ENCODE measurements at places on chromosomes 6 and 20.
A peak's percentile ranks its signal among the peaks of the same experiment; 100 is the strongest.

DNA sequence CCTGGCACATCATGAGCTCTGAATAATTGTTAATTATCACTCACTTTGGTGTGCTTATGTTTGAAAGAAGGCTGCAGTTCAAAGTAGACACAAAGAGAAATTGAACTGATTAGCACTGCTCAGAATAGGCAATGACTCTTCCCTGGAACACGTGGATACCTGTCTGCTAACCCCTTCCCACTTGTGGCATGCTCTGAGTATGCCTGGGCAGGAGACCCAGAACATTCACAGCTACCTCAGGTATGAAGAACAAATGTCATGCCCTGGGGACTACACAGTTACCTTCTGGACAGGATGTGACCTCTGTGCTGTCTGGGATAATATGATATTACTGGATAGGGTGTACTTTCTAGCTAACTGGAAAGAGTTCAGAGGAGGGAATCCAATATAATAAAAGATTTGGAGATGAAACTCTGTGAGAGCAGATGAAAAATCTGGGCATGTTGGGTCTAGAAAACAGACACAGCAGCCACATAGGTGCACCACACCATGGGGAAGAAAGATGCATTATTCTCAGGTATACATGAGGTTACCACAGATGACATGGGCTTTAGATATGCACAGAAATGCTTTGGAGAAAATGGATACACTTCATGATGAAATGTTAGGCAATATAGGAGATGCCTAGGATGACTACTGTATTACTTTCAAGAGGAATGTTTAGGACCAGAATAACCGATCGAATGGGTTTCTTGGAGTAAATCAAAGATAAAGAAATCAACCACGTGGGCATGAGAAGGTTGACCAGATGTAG lies 324.2 kb upstream of the PREP start:
- no peak for DNase-seq

DNA sequence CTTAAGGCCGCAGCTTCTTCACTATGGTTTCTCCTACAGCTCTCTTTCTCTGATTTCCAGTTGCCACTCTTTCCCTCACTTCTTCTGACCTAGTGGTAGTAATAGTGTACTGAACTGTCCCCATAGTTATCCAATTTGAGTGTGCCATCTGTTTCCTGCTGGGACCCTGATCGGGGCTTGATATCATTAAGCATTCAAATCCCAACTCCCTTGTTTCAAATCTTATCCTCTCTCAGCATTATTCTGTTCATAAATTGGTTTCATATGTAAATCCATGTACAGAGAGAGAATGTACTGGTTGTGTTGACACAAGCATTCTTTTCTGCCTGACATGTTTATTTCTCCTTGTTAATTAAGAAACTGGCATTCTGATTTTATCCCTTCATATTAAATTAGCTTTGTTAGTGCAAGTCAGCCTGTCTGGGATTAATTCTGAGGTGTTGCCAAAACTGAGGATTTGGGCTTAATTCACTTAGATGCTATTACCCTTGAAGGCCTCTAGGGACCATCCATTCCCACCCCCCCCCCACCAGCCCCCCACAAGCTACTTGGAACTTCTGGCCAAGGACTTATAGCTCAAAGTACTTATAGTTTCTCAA lies 84.6 kb upstream of the PROKR2 start:
- no peak for DNase-seq

DNA sequence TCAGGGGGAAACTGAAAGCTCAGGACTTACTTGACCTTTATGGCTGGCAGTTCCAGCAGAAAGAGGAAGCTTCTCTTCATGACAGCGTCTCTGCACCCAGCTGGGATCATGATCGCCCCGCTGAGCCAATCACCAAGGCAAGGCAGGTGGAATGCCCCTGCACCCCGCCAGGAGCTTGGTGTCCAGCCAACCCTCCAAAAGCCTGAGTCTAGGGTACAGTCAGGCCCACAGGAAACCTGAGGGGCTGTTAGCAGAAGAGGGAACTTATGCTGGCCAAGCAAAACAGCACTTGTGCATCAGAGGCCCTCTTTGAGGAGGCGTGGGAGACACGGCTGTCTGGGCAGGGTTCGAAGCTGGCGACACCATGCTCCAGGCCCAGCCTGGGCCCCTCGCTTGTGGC lies 188.3 kb upstream of the GMDS start:
- no peak for DNase-seq

- DNase-seq, result no peak
Observed at GRCh38 chr6:109695468-109695867, 4.4 kb downstream of the FIG4 start.

GRCh38 chr6:62037445-62037844 lies 248.6 kb downstream of the KHDRBS2 start:
- no peak for DNase-seq

GRCh38 chr6:31901415-31901952 lies 402 bp downstream of the ZBTB12 start:
- DNase-seq, result peak; percentile 49

DNA sequence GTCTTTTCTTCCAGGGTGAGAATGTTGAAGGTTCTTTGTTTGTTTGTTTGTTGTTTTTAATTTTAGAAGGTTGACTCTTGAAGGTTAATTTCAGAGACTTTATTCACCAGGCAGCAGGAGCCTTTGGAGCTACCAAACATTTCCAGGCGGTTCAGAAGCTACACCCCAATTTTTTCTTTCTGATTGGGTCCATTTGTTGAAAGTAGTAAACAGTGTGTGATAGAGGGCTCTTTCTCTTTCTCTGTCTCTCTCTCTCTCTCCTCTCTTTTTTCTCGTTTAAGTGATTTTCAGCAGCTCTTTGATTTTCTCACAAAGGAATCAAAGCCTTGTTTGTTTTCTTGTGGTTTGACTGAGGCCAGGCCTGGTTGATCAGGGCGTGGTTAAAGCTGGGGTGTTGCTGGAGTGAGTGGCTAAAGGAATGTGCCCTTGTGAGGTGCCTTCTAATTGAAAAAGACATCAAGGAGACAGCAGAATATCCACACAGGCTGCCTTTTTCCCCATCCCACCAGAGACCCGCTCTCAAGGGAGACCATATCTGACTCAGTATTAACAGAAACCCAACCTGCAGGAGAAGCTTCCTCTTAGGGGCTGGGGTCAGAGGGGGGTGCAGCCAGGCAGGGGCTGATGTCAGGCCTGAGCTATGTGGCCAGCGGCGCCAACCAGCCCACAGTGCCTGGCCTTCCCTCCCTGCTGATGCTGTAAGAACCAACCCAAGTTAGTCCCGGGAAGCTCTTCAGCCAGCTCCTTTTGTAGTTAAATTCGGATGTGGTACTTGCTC lies 40.4 kb upstream of the NAA20 start:
- DNase-seq, result no peak

DNA sequence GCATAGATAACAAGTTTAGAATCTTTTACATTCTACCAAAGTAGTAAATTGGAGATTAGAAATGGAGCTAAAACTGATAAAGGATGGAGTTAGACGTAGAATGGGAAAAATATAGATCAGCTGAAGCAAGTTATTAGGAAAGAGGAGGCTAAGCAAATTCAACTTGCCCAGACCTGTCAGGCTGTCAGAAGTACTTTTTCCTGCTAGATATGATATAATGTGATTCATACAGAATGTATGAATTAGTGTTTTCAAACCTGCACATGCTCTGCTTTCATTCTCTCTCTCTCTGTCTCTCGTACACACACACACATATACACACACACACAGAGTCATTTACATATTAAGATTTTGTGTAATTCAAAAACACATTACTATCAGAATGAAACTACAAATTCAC lies 133.2 kb upstream of the HDGFL1 start:
- DNase-seq, result no peak

- DNase-seq, result no peak
Observed at GRCh38 chr6:110950440-110950839, 8.1 kb upstream of the GTF3C6 start.

DNA sequence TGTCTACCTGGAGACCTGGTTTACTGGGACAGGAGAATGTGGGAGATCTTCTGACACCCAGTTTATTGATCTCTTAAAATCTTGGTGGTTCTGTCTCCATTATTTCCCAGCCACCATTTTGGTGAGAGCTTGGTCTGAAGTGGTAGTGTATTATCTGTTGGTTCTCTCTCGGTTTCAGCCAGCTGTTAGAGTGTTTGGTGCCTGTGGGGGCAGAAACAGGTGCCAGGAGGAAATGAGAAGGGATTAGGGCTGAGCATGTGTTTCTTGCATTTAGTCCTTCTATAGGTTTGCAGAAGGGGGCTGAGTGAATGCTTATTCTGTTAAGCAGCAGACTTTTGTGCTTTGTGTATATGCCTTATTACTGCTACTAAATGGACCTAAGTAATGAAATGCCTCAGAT lies 9.6 kb downstream of the JARID2 start:
- no peak for DNase-seq

DNA sequence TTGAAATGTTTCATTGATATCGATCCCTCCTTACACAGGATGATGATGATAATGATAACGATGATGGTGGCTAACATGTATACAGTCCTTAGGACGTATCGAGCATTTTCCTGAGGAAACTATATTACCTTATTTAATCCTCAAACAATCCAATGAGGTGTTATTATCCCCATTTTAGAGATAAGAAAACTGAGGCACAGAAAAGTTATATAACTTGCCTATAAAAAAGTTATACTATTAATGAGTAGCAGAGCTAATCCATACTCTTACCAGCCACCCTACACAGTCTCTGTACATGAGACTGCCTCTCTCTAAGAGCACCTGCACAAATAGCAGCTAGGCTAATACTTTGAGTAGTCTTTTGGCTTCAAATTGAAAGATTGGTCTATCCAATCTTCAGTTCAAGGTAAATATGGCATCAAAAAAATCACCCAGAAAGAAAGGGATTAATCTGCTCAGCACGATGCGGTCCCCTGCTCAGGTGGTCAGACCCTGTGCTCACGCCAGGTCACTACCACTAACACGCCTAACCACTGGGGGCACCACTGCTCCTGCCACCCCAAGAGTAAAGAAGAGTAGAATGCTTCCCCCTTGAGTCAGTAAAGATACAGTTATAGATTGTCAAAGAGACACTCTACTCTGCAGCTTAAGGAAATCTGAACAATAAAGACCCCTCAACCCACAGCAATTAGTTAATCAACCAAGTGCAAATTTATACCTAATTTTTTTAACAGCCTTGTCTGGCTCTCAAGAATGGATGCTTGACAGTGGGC lies 15.0 kb downstream of the GABBR1 start:
- no peak for DNase-seq

DNA sequence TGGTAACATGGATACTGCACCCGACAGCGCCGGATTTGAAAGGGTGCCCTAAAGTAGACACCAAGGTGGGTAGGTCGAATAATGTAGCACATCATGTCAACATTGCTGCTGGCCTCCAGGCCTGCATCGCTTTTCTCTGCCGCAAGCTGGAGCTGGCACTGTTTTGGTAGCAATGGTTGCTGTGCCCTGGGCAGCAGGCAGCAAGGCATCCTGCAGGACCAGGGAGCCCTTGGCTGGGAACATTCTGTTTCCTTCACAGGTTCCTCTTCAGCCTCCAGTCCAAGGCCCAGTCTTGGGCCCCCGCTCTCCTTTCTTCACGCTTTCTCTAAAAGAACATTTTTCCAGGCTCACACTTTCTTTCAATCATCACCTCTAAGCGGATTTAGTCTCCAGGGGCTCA lies 365.8 kb upstream of the JARID2 start:
- no peak for DNase-seq

DNA sequence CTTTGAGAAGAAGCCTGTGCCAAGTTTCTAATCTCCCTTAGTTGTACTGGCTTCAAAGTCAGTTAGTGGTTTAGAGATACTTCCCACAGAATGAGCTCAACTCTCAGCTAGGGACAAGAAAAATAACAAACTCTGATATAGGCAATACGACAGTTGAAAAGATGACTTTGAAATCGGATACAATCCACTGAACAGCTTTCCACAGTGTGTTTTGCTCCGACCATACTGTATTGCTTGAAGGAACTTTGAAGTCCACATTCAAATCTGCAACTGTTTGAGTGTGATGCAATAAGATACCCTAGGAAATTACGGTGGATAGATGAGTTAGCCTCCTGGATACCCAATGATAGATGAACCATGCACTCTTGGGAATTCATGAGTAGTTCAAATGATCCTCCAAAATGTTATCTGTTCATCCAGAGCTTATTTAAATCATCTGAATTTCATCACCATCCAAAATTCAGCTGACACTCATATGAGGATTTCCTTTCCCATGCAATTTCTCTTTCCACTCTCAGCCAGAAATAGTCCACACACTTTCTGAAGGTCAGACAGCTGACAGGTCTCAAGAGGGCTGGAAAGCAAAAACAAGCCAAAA lies 443.8 kb downstream of the HAO1 start:
- no peak for DNase-seq

- DNase-seq, result no peak
Observed at GRCh38 chr6:131048459-131048858, 14.6 kb downstream of the EPB41L2 start.

DNA sequence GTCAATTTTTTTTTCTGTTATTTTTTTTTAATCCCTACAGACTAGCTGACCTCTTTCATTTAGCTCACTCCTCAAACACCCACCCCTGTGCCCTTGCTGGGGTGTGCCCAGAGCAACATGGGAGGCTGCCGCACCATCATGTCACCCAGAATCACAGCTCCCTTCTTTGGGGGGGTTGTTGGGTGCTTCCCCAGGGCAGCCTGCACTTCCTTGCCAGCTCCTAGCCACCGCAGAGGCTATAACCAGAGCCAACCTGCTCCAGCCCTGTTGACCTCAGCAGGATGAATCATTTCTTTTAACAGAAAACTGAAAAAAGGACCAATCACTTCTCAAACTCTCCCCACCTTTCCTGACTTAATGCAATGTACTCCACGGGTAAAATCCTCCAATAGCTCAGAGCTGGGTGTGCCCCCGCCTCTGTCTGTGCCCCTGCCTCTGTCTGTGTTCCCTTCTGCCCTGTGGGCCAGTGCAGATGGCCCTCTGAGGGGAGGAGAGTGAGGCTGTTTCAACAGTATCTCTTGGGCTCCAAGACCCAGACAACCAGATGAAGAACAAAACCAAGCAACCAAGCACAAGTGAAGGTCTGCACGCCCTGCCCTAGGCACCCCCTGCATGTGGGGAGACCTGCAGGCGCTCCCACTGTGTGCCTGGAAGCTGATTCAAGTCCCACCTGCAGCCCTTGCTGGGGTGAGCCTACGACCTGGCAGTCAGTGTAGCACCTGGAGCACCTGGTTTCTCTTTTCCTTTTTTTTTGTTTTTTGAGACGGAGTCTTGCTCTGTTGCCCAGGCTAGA lies 67.7 kb downstream of the PYGB start:
- DNase-seq, result no peak

DNA sequence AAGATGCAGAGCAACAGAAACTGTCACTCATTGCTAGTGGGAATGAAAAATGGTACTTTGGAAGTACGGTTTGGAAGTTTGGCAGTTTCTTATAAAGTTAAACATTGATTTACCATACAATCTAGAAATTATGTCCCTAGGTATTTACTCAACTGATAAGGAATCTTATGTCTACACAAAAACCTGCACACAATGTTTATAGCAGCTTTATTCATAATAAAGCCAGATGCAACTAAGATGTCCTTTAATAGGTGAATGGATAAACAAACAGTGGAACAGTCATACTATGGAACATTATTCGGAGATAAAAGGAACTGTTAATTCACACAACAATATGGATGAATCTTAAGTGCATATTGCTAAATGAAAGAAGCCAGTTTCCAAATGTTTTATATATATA lies 96.2 kb upstream of the SIRPA start:
- DNase-seq, result no peak

- DNase-seq, result no peak
Observed at GRCh38 chr6:74100719-74101287, 404.8 kb downstream of the CD109 start.

Data from stimulated activated CD8-positive, alpha-beta memory T cell treated with anti-CD3 and anti-CD28 coated beads, Interleukin-2, amount 100 ng/mL, for 48 hours (primary cell).